Ascending aorta (tissue), 2 donors: ENCODE measurements at places on chromosomes 2 and 18. TPM values are rescaled to one million over a fixed set of nuclear protein-coding genes. Genes with fewer than 3 reads are reported as not detected.
A peak's percentile ranks its signal among the peaks of the same experiment; 100 is the strongest.

DNA sequence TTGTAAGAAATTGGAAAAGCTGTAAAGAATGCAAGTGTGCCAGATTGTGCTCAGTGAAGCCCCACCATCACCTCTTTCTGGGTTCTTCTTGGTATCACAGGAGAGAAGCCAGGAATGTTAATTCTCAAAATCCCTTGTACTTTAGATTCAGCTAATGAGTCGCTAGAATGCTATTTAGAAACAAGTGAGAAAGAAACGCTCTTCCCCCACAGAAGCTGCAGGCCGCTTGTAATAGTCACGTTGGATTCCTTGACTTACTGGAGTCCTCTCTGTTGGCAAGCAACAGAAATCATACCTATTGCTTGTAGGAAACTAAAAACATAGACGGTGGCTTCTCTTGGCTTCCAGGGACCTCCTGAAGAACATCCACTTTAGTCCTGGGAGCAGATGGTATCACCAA, 375.6 kb upstream of the LRATD1 start:
- no peak overlapping the region for H3K27ac ChIP-seq
- no peak for DNase-seq
- no peaks in the 10 kb centered on the region for H3K27me3 ChIP-seq
- H3K4me3 ChIP-seq: no peak overlapping the region
- H3K36me3 ChIP-seq: no peaks in the 10 kb centered on the region

DNA sequence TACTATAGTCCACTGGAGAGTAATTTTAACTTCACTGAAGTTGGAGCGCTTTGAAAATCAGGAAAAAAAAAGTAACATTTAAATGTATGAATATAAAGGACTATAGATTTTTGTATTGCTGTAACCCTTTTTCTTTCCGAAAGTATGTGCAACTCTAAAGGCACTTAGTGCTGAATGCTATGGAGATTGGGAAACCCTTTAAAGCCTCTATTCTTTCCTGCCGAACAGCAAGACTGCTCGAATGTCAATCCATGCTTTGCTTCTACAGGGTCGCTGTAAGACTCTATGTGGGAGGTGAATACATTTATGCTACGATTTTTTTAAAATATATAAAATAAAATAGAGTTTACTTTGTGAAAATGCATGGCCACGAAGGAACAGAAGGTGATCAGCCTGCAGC, 825 bp downstream of the GRB14 start:
- no peaks in the 10 kb centered on the region for H3K4me1 ChIP-seq
- no peak overlapping the region for H3K27ac ChIP-seq
- DNase-seq: no peak
- H3K4me3 ChIP-seq: peak overlapping the region; percentile 81
- H3K36me3 ChIP-seq: no peaks in the 10 kb centered on the region
- no peaks in the 10 kb centered on the region for H3K27me3 ChIP-seq

DNA sequence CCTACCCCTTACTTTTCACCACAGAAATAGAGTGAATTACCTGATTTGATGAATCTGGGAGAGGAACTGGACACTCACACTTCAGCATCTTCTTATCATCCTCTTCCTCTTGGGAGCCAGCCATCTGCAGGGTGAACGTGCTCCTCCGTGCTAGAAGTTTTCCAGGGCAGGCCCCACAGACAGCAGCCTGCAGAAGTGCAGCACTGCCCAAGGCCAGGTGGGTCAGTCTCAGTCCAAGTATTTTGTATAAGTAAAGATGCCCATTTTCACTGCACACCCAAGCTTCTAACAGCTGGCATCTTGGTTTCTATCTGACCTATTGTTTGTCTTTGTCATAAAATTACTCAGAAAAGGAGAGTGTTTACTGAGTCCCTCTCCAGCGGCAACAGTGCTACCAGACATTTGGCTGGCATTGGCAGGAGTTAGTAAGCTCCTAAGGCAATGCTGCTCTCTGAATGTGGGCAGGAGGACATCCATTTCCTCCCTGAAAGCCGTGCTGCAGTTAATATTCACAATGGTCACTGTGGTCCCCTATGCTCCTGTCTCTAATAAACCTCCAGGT, 222.6 kb upstream of the CTAGE1 start:
- no peak for DNase-seq
- no peak overlapping the region for H3K27ac ChIP-seq
- H3K27me3 ChIP-seq: no peaks in the 10 kb centered on the region

DNA sequence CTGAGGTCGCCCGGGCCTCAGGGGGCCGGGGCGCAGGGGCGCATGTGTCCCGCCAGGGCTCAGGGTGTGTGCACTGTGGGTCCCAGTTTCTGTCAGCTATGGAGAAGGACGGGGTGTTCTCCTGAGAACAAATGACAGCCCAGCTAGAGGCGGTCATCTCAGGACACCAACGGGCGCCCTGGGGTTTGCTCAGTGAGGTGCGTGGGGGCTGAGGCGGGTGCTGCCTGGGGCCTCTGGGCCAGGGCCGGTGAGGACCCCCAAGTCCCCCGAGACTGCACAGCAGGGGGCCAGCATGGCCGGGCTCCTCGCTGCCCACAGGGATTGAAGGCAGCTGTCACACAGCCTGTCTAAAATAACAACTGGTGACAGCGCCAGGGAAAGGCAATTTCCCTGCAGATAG, 808.8 kb upstream of the SOX11 start:
- H3K27ac ChIP-seq: no peak overlapping the region
- H3K4me1 ChIP-seq: no peaks in the 10 kb centered on the region
- no peak for DNase-seq
- H3K36me3 ChIP-seq: no peaks in the 10 kb centered on the region
- H3K27me3 ChIP-seq: no peaks in the 10 kb centered on the region

DNA sequence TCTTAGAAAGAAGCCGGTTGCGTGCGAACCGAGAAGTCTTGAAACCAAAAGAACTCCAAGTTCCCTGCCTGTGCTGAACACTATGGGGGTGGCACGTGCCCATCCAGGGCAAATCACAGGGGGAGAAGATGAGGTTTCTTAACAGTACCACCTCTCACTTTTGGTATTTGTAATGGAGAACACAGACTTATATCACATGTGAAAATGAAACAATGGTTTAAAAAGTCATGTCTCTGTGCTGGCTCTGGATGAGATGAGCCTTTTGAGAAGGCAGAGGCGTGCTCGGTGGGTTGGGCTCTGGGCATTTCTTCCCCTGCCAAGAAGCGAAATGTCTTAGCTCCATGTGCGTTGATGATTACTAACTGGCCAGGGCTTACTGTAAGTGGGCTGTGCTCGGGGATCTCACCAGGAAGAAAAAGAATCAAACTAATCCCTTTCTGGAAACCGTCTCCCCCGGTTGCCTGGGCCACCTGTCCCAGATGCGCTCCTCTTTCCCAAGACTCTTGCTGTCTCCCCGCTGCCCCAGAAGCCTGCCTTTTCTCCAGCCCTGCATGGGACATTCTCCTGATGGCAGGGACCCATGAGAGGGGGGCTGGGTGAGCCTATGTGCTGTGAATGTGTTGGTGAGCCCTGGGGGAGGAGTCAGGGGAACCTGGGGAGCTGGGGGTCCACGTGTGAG, 252.9 kb downstream of the PRKCE start:
- H3K4me3 ChIP-seq: no peak overlapping the region
- no peaks in the 10 kb centered on the region for H3K4me1 ChIP-seq
- H3K27me3 ChIP-seq: no peaks in the 10 kb centered on the region
- no peak for DNase-seq

DNA sequence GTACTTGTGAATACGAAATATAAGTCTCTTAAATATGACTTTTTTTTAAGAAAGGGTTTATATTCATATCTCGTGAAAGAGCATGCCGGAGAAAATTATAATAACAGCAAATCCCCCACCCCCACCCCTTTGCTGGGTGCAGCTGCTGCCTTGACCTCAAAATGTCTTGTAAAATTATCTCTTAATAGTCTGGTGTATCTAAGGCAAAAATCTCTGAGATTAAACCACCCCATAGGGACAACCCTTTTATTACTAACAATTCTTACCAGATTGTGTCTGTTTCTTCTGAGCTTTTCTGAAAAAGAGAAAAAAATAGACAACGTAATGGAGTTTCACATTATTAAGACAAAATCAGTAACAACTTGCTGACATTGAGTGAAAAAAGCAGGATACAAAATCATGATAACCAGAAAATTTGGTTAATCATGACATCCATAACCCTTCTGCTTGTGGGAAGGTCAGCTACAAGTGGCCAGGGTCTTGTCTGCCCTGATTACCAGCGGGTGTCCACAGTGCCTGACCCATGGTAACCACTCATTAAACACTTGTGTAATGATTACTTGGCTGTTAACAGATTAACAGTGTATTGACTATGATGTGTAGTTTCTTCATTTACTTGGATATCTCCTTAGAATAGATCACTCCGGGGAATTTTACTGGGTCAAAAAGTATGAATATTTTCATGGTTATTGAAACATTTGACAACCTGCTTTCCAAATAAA, 1.5 kb downstream of the STRADB start:
- H3K36me3 ChIP-seq: peaks cover 16% of the 10 kb centered on the region
- DNase-seq: no peak
- H3K4me1 ChIP-seq: peaks cover 28% of the 10 kb centered on the region
- H3K4me3 ChIP-seq: peak overlapping the region; percentile 90

DNA sequence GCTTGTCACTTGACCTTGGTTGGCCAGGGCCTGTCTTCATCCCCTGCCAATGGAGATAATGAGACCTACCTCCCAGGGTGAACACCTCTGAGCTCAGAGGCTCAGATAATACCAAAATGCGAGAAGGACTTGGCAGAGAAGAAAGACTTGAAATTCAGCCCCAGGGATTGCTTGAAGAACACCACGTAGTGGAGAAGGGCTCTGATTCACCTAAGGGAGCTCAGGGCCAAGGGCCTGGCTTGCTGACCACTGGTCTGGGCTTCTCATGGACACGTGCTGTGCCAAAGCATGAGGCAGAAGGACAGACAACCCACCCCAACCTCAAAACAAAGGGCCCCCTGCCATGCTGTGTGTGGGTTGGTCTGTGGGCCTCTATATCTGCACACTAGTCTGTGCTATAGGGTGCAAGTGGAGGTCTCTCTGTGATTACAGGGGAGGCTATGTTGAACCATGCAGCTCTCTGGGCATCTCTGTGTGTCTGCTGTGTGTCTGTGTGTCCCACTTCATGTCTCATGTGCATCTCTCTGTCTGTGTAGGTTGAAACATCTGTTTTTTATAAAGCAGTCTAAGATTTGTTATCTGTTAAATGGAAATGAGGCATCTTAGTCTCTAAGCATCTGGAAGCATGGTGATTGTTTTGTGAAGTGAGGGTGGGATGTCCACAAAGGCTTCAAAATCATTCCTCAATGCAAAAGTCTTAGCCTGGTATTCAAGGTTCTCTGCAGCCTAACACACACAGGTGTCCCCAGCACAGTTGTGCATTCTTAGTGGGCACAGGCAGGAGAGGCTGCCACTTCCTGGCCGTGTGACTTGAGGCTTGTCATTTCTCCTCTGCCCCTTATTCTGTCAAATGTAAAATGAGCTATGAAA, 61.0 kb upstream of the EPAS1 start:
- H3K4me1 ChIP-seq: no peaks in the 10 kb centered on the region
- no peak for DNase-seq
- H3K27me3 ChIP-seq: no peaks in the 10 kb centered on the region
- H3K4me3 ChIP-seq: no peak overlapping the region
- no peaks in the 10 kb centered on the region for H3K36me3 ChIP-seq

FBXO48 gene
- total RNA-seq: 1.2 TPM
